IMR-90 (cell line): ENCODE measurements at places on chromosomes 6 and 20.

DNA sequence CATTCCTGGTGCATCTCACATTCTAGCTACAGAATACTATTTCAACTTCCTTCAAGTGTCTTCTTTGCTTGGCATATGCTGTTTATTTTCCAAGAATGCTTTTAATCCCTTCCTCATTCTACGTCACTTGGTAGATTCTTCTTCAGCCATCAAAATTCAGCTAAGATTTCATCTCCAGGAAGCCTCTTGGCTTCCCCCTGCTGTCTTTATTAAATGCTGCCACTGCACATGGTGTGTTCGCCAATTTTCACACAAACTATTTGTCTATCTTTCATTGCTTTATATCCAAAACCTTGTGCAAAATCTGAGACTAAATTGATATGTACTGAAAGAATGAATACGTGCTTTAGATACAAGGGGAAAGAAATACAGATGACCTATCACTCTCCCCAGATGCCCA is 253.0 kb downstream of the RFPL4B start:
- H3K27me3 ChIP-seq, result peaks cover 2% of the 10 kb centered on the region
- H3K36me3 ChIP-seq, result no peaks in the 10 kb centered on the region
- H3K27ac ChIP-seq, result no peak overlapping the region

DNA sequence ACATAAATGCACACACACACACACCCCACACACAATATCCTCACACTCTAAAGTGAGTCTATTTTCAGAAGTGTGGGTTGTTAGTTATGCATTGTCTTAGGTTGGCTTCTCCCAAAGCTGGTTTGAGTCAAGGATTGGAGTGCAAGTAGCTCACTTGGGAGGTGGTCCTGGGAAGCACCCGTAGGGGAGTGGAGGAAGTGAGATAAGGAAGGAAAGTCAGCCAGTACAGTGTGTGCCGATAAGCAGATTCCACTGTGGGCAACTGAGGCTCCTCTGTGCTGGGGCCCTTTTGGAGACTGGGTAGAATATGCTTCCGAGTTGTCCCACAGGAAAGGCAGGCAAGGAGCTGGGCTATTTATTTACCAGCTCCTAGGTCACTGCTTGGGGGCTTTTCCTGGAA is 67.2 kb downstream of the PLCB4 start:
- no peaks in the 10 kb centered on the region for H3K27me3 ChIP-seq
- no peak for DNase-seq
- H3K4me3 ChIP-seq, result no peak overlapping the region

- no peak overlapping the region for H3K4me3 ChIP-seq
- H3K27me3 ChIP-seq, result peaks cover 22% of the 10 kb centered on the region
- no peak overlapping the region for H3K27ac ChIP-seq
Measured at GRCh38 chr6:14366872-14367271, 249.3 kb downstream of the CD83 start.

DNA sequence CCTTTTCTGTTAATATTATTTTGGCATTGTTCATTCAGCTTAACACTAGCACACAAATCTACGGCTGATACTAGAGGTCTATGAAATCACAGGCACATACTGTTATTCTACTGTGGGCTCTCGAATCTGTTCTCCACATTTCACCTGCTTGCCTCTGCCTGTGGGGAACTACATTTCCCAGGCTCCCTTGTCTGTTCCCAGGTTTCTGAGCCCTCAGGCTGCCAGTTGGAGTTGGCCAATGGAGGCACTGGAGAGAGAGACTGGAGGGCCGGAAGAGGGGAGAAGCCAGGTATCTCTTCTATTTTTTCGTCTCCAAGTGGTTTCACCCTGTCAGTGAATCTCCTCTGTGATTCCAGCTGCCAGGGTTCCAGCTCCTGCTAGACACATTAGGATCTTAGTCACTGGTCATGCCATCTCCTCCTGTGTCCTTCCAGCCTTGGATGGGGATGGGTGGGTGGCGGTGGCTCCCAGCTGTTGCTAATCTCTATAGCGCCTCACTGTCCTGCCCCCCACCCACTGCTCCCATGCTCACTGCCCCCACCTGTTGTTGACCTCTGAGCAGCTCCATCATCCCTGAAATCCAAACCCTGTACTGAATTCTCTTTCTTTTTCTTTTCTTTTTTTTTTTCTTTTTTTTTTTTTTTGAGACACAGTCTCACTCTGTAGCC is 188.2 kb downstream of the LRFN2 start:
- H3K27me3 ChIP-seq, result no peaks in the 10 kb centered on the region
- H3K36me3 ChIP-seq, result no peaks in the 10 kb centered on the region
- no peak overlapping the region for H3K27ac ChIP-seq
- H3K4me3 ChIP-seq, result no peak overlapping the region
- DNase-seq, result no peak
- H3K4me1 ChIP-seq, result no peaks in the 10 kb centered on the region

DNA sequence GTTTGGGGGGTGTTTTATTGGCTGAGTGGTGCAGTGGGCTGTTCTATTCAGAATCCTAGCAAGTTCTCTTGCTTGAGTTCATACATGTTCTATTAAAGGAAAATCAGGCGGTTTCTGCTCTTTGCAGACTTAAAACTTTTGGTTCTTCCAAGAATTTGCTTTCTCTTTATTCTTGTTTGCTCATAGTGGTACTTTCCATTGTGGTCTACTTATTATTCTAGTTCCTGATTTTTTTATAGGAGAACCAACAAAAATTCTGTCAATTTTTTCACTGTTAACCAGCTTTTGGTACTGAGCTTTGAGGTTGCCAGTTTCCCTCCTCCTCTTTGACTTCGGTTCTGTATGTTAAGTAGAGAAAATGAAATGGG is 6.7 kb downstream of the AFDN start:
- no peaks in the 10 kb centered on the region for H3K27me3 ChIP-seq
- no peak overlapping the region for H3K4me3 ChIP-seq
- no peaks in the 10 kb centered on the region for H3K36me3 ChIP-seq
- no peak for DNase-seq

- DNase-seq, result no peak
- no peaks in the 10 kb centered on the region for H3K36me3 ChIP-seq
- H3K4me1 ChIP-seq, result no peaks in the 10 kb centered on the region
- H3K27me3 ChIP-seq, result no peaks in the 10 kb centered on the region
- H3K27ac ChIP-seq, result no peak overlapping the region
Measured at GRCh38 chr6:131175564-131175963, 40.3 kb downstream of the AKAP7 start.

GRCh38 chr6:133254552-133255228 is 13.5 kb downstream of the EYA4 start:
- H3K27me3 ChIP-seq, result no peaks in the 10 kb centered on the region
- H3K4me1 ChIP-seq, result peaks cover 9% of the 10 kb centered on the region
- H3K4me3 ChIP-seq, result no peak overlapping the region
- DNase-seq, result peak; percentile 83
- H3K27ac ChIP-seq, result peak overlapping the region; percentile 82; the same call in 1 of the 2 replicates

DNA sequence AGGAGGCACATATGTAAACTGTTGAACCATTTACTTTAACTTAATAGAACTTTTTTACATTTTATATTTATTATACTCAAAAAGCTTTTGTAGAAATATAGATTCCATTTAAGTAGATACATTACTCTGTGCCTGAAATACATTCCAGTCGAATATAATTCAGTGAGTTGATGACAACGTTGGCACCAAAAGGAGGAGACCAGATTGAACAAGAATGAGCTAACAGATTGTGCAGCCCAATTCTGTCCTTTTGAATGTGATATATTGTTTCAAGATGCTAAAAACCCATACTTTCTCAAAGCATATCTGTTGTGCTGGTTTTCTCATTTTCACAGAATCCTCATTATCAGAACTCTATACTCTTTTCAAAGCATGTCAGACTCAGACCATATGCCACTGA is 147.4 kb upstream of the SIM1 start:
- no peak for DNase-seq
- H3K4me3 ChIP-seq, result no peak overlapping the region
- H3K4me1 ChIP-seq, result no peaks in the 10 kb centered on the region
- peaks cover 2% of the 10 kb centered on the region for H3K36me3 ChIP-seq
- no peaks in the 10 kb centered on the region for H3K27me3 ChIP-seq

DNA sequence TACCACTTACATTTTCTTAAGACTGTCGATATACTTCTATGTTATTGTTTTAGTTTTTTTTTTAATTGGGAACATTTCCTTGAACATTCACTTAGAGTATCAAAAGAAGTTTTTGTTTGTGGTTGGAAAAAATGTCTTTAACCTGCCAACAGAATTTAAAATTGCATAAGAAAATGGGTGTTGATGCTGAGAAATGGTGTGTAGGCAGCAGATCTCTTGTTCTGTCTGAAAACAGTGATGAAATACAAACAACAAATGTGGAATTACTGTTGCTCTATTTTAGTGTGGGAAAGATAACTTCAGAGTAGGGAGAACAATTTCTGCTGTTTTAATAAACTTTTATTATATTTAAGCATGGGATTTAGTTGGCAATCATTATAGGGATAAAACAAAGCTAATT is 293.5 kb downstream of the CDKAL1 start:
- peak; percentile 61 for DNase-seq
- H3K27me3 ChIP-seq, result no peaks in the 10 kb centered on the region
- H3K4me3 ChIP-seq, result no peak overlapping the region
- peaks cover 4% of the 10 kb centered on the region for H3K4me1 ChIP-seq
- H3K36me3 ChIP-seq, result no peaks in the 10 kb centered on the region

GRCh38 chr20:15818651-15819071 is 754.6 kb downstream of the KIF16B start:
- DNase-seq, result no peak
- no peaks in the 10 kb centered on the region for H3K27me3 ChIP-seq
- no peaks in the 10 kb centered on the region for H3K36me3 ChIP-seq
- no peaks in the 10 kb centered on the region for H3K4me1 ChIP-seq
- H3K4me3 ChIP-seq, result no peak overlapping the region
- H3K27ac ChIP-seq, result no peak overlapping the region

- peaks cover 62% of the 10 kb centered on the region for H3K4me1 ChIP-seq
- H3K27me3 ChIP-seq, result no peaks in the 10 kb centered on the region
- H3K36me3 ChIP-seq, result no peaks in the 10 kb centered on the region
- no peak overlapping the region for H3K4me3 ChIP-seq
- H3K27ac ChIP-seq, result peak overlapping the region; percentile 51
Measured at GRCh38 chr6:43123461-43124314, 47.4 kb upstream of the SRF start.

DNA sequence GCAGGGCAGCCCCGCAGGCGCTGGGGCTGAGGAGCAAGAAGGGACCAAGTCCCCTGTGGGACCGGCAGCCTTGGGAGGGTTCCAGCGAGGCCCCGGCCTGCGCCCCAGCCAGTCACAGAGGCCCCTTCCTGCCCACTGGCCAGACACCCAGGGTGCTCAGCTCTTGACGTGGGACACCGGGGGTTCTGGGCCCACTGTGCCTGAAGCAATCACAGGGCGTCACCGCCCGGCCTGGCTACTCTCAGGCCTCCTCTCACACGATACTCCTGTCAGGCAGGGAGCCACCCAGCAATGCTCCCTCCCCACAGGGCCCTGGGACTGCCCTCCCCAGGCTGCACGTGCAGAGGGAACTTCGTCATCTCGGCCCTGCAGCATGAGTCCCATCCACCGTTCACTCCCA is 14.5 kb downstream of the TAF4 start:
- no peak overlapping the region for H3K27ac ChIP-seq
- no peak overlapping the region for H3K4me3 ChIP-seq
- DNase-seq, result no peak
- H3K27me3 ChIP-seq, result no peaks in the 10 kb centered on the region
- no peaks in the 10 kb centered on the region for H3K4me1 ChIP-seq

GRCh38 chr20:62420846-62421715 is 6.3 kb downstream of the RBBP8NL start:
- H3K27ac ChIP-seq, result no peak overlapping the region
- no peaks in the 10 kb centered on the region for H3K4me1 ChIP-seq
- no peak overlapping the region for H3K4me3 ChIP-seq
- no peaks in the 10 kb centered on the region for H3K36me3 ChIP-seq
- peaks cover 14% of the 10 kb centered on the region; the same call in 1 of the 2 replicates for H3K27me3 ChIP-seq

GRCh38 chr6:16717275-16717942 is 43.9 kb downstream of the ATXN1 start:
- H3K36me3 ChIP-seq, result peaks cover 6% of the 10 kb centered on the region; the same call in 1 of the 2 replicates
- no peaks in the 10 kb centered on the region for H3K27me3 ChIP-seq
- peaks cover 20% of the 10 kb centered on the region for H3K4me1 ChIP-seq
- no peak overlapping the region for H3K27ac ChIP-seq
- H3K4me3 ChIP-seq, result no peak overlapping the region
- no peak for DNase-seq
